Fibroblast of skin of back (primary cell): ENCODE measurements at places on chromosomes 1 and 21.

DNA sequence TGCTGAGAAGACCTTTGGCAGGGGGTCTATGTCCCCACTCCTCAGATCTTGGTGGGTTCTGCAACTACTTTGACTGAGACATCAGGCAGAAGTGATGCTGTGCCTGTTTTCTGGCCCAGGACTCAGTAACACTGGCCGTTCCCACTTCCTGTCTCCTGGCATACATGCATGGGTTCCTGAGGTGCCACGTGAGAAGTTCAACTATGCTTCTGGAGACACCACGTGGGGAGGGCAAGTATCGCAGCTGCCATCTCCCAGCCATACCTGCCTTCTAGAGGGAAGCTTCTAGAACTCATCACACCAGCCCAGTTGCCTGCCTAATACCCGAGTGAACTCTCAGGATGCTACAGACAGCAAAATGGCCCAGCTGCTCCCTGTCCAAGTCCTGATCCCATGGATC is 65.8 kb downstream of the TRABD2B start:
- DNase-seq = no peak

DNA sequence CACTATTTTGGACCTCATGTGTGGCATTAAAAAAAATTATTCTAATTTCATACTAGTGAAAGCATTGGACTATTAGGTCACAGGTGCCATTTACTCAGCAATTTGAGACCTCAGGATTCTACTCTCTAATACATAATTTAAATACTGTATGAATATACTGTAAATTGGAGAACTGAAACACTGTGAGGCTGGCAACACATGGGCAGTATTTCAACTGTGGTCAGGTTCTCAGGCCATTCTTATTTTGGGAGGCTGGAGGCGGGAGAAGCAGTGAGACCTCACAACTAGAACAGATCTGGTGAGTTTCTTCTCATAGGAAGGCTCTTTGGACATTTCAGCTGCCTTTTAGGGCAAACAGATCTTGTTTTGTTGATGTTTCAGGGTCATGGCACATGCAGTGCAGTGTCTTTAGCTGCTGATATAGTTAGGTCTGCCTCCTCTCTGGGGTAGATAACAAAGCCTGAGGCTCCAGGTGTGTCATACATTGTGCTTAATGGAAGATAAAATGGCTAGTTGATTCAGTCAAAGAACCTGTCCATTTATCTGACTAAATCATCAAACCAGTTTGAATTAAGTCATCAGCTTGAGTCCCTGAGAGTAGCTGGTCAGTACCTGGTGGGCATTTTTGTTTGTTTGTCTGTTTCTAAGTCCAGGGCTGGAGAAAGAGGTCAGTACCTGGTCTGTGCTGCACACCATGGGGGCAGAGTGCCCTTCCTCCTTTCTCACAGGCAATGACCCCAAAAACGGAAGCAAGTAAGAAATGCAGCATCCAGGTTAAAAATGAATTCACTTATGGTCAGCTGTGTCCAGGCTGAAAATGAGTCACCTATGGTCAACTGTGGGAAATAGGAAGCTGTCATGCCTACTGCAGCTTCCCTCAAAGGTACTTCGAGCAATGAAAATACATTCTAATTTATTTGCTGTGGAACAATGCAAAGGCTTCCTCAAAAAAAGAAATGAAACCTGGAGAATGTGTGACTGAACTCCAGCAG is 216.2 kb downstream of the SDCCAG8 start:
- DNase-seq = no peak

GRCh38 chr1:8704866-8705506 is 112.5 kb downstream of the RERE start:
- no peak for DNase-seq

DNA sequence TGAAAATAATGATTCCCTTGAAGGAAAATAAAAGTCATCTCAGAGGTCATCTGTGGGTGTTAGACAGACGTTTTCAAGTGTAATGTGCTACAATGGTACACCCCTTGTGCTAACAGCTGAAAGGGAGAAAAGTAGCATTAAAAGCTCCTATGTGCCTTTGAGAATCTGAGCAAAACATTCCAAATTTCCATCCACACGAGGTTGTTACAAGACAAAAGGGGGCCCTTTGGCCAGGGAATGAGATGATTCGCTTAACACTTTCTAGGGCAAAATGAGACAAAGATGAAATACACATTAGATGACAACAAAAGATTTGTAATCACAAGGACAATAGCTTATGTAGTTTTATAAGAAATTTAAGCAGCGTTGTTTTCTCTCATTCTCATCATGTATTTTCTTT is 303.6 kb downstream of the LMX1A start:
- DNase-seq = no peak

GRCh38 chr1:150976401-150976821 is 1.8 kb upstream of the CERS2 start:
- no peak for DNase-seq

- DNase-seq = no peak
Measured at GRCh38 chr1:65216989-65217388, 69.0 kb downstream of the AK4 start.

GRCh38 chr1:39378377-39378776 is 113.1 kb upstream of the BMP8A start:
- no peak for DNase-seq

- peak; percentile 44 for DNase-seq
Measured at GRCh38 chr1:204076891-204077290, 4.0 kb downstream of the SOX13 start.

DNA sequence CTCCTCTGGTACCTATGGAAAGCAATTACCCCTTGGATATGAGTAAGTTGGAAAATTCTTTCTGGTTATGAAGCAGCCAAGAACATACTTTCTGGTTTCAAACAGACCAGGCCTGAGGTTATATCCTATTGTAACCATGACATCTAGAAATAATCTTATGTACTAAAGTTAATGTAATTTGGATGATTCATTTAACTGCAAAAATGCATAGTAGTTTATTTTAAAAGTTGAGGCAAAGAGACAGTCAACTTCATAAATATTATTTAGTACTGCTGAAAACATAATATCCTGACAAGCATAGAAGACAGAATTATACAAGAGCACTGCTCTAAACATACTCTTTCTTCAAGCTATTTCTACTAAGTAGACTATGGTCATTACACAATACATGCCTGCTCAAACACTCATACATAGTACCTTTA is 25.5 kb downstream of the ODF2L start:
- peak; percentile 52 for DNase-seq

DNA sequence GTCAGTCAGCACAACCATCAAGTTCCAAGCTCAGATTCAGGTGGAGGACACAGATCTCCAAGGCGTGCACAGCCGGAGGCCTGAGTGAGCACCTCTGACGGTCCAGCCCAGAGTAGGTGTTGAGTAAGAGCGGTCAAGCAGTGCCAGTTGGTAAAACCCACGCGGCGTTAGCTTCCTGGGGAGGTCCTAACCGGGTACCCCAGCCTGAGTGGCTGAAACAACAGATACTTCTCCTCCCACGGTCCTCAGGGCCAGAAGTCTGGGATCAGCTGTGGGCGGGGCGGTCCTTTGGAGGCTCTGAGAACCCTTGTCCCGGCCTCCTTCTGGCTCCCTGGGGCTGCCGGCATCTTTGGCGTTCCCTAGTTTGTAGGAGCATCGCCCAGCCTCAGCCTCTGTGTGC is 94.4 kb downstream of the PRDM16 start:
- no peak for DNase-seq

DNA sequence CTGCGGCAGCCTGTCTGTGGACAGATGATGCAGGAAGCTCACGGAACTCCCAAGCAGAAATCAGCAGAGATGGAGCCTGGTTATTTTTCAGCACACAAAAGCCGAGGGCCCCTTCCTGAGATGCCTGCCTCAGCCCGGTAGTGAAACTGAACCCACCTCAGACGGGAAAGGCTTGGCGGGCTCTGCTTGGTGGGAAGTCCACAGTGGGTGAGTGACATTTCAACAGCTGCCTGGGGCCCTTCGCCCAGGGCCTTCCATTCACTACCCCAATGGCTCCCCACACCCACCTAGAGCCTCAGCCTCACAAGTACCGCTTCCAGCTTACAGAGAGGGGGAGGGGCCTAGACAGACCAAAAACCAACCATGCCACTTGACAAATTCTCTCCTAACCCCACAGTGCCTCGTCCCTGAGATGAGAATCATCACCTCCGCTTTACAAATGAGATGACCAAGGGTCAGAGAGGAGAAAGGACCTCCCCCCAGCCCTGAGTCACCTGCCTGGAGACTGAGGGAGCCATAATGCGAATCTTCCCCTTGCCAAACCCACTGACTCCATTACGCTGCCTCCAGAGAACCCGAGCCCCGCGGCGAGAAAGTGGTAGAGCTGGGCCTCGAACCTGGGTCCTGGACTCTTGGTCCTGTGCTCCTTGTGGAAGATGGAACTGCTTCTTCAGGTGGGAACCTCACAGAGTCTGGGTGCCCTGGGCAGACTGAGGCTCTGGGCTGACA is 3.4 kb upstream of the ECE1 start:
- DNase-seq = no peak

DNA sequence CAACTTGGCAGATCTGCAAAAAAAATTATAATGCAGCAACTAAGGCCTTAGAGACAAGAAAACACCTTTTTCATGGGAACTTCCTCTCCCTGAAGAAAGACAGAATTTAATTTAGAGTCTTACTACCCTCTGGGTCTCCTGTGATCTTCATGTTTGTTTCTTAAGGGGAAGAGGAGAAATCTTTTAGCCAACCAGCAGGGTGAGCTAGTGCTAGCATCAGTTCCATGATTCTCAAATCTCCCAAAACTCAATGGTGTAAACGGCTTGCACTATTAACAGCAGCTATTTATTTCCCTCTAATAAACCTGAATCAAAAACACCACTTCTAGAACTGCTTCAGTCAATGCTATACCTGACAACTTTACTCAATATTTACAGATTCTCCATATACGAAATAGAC is 3.8 kb downstream of the ZNF644 start:
- no peak for DNase-seq

DNA sequence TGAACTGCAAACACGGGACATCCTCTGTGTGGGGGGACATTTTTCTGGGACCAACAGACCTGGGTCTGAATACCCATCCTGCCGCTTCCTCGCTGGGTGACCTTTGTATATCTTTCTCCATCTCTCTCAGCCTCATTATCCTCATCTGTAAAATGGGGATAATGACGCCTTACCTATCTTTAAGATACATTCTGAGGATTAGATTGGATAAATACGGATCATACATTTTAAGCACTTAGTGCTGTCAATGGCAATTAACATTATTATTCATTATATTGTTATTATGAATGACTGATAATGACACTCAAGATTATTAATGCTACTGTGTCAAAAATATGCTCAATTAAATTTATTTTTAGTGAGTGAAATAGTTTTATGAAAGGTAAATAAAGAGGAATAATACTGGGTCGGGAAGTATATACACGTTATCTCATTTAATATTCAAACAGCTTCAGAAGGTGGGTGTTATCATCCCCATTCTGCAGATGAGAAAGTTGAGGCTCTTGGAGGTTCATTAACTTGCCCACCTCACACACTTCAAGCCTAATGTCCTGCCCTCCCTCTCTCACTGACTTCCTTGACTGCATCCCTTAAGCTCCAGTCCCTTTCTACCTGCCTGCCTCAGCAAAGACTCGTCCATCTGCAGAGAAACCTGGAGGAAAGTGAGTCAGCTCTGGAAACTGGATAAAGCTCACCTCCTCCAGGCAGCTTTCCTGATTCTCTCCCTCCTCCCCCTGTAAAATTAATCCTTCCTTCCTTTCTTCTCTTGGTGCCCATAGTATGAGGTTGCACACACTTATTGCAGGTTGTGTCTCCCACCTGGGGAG is 120.7 kb upstream of the JUN start:
- no peak for DNase-seq

DNA sequence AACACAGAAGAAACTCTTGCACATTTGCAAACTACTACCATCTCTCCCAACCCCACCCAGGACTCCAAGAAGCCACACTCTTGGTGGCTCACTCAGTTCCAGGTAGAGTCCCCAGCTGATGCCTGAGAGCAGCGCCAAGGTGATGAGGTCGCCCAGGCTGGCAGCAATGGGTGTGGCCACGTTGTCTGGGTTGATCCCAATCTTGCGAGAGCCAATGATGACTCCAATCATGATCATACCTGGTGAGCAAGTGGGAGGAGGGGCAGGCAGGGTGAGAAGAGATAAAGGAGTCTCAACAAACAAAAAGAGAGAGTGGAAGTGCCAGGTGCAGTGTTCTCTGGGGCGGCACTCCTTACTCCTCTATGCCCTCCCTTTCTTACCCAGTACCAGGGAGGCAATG is 14.4 kb downstream of the SLC41A1 start:
- no peak for DNase-seq

DNA sequence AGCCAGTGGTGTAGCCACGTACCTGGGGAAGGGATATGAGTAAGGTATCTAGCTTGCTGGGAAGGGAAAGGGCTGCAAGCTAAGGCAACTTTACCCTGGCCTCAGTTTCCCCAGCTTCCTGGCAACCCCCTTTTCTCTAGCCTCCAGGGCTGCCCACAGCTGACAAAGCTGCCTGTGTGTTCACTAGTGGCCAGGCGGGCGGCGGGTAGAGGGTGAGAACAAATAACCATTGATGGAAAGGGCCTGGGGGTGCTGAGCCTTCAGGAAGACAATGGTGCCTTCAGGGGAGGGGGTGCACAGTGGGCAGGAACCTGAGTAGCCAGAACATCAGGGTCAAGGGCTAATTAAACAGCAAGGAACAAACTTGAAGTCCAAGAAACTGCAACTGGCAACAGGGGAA is 6.1 kb downstream of the CERS2 start:
- DNase-seq = no peak

DNA sequence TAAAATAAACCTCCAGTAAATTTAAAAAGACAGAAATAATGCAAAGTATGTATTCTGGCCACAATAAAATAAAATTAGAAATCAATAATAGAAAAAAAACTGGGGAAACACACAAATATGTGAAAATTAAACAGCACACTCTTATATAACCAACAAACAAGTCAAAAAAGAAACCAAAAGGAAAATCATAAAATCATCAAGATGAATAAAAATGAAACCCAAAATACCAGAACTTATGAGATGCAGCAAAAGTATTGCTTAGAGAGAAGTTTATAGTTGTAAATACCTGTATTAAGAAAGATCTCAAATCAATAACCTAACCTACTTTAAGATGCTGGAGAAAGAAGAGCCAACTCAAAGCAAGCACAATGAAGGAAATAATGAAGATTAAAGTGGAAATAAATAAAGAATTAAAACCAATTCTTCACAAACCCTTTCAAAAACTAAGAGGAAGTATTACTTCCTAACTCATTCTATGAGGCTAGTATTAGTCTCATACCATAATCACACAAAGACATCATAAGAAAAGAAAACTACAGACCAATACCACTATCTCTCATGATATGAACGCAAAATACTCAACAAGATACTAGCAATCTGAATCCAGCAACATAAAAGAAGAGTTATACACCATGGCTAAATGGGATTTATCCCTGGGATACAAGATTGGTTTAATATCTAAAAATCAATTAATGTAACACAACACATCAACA is 6.4 kb upstream of the KRTAP10-3 start:
- no peak for DNase-seq

- no peak for DNase-seq
Measured at GRCh38 chr1:112754116-112754628, 39.0 kb upstream of the PPM1J start.

- DNase-seq = no peak
Measured at GRCh38 chr1:113439277-113439670, 49.0 kb downstream of the MAGI3 start.

GRCh38 chr1:241485145-241485544 is 34.4 kb downstream of the FH start:
- DNase-seq = no peak

- peak; percentile 83 for DNase-seq
Measured at GRCh38 chr1:93979718-93980319, 70.6 kb upstream of the GCLM start.

- no peak for DNase-seq
Measured at GRCh38 chr1:229396585-229397206, 37.2 kb downstream of the ACTA1 start.

- no peak for DNase-seq
Measured at GRCh38 chr1:111197598-111198284, 2.7 kb downstream of the DENND2D start.
